ENCODE measurements at places on chromosomes 1 and 21. TPM values are rescaled to one million over a fixed set of nuclear protein-coding genes. Genes with fewer than 3 reads are reported as not detected.
A peak's percentile ranks its signal among the peaks of the same experiment; 100 is the strongest.

GRCh38 chr1:237779356-237779755, 111.4 kb downstream of the ZP4 start:
- no peaks in the 10 kb centered on the region for H3K36me3 ChIP-seq
- no peak overlapping the region for H3K27ac ChIP-seq
- no peaks in the 10 kb centered on the region for H3K27me3 ChIP-seq
- DNase-seq = no peak
- no peaks in the 10 kb centered on the region for H3K4me1 ChIP-seq

- H3K4me1 ChIP-seq = no peaks in the 10 kb centered on the region
- no peak for DNase-seq
- H3K36me3 ChIP-seq = peaks cover 15% of the 10 kb centered on the region
- H3K27ac ChIP-seq = no peak overlapping the region
Observed at GRCh38 chr1:21045351-21045750, 131.3 kb downstream of the EIF4G3 start.

The C1QTNF12 gene
- 3.4 TPM for total RNA-seq

GRCh38 chr1:80962564-80962963, 838.2 kb upstream of the ADGRL2 start:
- H3K27me3 ChIP-seq = no peaks in the 10 kb centered on the region
- no peak overlapping the region for H3K4me3 ChIP-seq

The USH2A gene
- not detected for total RNA-seq

- H3K4me3 ChIP-seq = no peak overlapping the region
- peaks cover 76% of the 10 kb centered on the region for H3K4me1 ChIP-seq
- no peaks in the 10 kb centered on the region for H3K27me3 ChIP-seq
- peaks cover 4% of the 10 kb centered on the region for H3K36me3 ChIP-seq
- DNase-seq = peak; percentile 80
Observed at GRCh38 chr1:207831517-207832327, 79.2 kb downstream of the CD34 start.

- no peaks in the 10 kb centered on the region for H3K36me3 ChIP-seq
- H3K4me3 ChIP-seq = no peak overlapping the region
- H3K27me3 ChIP-seq = no peaks in the 10 kb centered on the region
- H3K27ac ChIP-seq = no peak overlapping the region
Observed at GRCh38 chr1:67723620-67724019, 38.6 kb downstream of the GADD45A start.

The KDF1 gene
- 1.2 TPM for total RNA-seq

DNA sequence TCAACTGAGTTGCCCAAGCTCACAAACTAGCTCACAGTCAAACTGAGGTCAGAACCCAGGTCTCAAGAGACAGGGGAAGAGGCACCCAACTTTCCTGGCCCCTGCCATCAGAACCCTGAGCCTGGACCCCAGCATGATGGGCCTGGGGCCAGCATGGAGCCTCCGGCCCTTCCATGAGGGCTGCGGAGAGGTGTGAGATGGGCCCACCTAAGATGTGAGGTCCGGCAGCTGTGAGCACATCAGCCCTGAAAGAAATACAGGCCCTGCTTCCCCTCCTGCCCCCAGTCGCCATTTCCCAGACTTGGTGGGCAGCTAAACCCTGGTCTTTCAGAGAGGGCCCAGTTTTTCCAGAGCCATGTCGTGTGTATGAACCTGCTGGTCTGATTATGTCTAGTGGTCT, 30.6 kb downstream of the QSOX1 start:
- no peak overlapping the region for H3K27ac ChIP-seq
- no peak for DNase-seq
- H3K4me3 ChIP-seq = no peak overlapping the region
- H3K27me3 ChIP-seq = no peaks in the 10 kb centered on the region
- no peaks in the 10 kb centered on the region for H3K4me1 ChIP-seq

The TMED5 gene
- total RNA-seq = 43.2 TPM

DNA sequence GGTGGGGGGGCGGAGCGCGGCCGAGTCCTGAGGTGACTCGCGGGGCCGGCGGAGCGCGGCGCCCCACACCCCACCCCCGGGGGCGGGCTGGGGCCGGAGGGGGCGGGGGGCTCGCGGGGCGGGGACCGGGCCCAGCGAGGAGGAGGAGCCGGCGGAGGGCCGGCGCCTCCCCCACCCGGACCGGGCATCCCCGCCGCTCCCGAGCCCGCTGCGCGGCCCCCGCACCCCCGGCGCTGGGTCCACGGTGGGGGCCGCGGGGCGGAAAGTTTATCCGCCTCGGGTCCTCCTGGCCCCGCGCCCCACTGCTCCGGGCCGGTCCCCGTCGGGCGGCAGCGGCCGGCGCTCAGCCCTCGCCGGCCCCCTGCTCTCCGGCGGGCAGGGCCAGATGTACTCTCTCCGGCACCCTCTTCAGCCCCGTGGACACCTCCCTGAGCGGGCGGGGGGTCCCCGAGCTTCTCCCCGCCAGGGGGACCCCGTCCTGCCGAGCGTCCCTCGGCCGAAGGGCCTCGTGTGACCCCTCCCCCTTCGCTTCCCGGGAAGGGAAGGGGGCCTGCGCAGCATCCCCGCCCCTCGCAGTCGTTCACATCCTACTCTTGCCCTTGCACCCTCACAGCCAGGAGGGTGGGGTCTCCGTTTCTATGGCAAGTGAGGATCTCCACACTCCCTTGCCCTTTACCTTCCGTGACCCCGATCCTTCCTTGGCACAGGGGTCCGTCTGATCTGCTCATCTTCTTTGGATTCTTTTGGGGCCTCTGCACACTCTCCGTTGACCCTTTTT, 663 bp downstream of the CAMTA1 start:
- H3K4me1 ChIP-seq = peaks cover 30% of the 10 kb centered on the region
- no peaks in the 10 kb centered on the region for H3K27me3 ChIP-seq
- DNase-seq = no peak
- no peaks in the 10 kb centered on the region for H3K36me3 ChIP-seq
- peak overlapping the region; percentile 53 for H3K27ac ChIP-seq

DNA sequence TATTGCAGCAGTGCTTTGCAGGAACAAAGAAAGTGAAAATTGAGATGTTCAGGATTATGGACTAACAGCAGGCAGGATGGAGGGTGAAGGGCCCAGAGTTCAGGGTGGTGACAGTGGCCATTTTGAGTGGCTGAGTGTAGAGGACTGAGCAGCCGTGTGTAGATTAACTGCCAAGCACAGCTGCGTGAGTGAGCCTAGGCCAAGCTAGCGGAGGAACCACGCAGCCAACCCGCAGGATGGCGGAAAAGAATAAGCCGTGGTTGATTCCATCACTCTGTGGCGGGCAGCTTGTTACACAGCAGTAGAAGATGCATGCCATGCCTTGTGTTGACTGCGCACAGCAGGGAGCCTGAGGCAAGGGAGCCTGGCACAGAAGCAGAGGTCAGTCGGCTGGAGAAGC, 102.5 kb upstream of the KIF26B start:
- H3K27ac ChIP-seq = no peak overlapping the region
- H3K4me3 ChIP-seq = no peak overlapping the region

GRCh38 chr1:51234721-51235425, 1.2 kb upstream of the RNF11 start:
- peak; percentile 55 for DNase-seq
- H3K27ac ChIP-seq = peak overlapping the region; percentile 82
- no peaks in the 10 kb centered on the region for H3K36me3 ChIP-seq
- peaks cover 29% of the 10 kb centered on the region for H3K4me1 ChIP-seq
- no peaks in the 10 kb centered on the region for H3K27me3 ChIP-seq
- H3K4me3 ChIP-seq = peak overlapping the region; percentile 78

- no peak for DNase-seq
- no peaks in the 10 kb centered on the region for H3K36me3 ChIP-seq
- no peaks in the 10 kb centered on the region for H3K27me3 ChIP-seq
- no peaks in the 10 kb centered on the region for H3K4me1 ChIP-seq
- H3K4me3 ChIP-seq = no peak overlapping the region
Observed at GRCh38 chr1:173241528-173242347, 34.6 kb upstream of the TNFSF4 start.

- no peaks in the 10 kb centered on the region for H3K36me3 ChIP-seq
- H3K27me3 ChIP-seq = no peaks in the 10 kb centered on the region
- DNase-seq = no peak
- H3K27ac ChIP-seq = no peak overlapping the region
- no peaks in the 10 kb centered on the region for H3K4me1 ChIP-seq
Observed at GRCh38 chr21:17979763-17980162, 160.6 kb upstream of the C21orf91 start.

The INAVA gene
- total RNA-seq = 0.22 TPM

GRCh38 chr1:156106624-156107488, 7.7 kb upstream of the LMNA start:
- no peak for DNase-seq
- H3K36me3 ChIP-seq = no peaks in the 10 kb centered on the region
- no peaks in the 10 kb centered on the region for H3K27me3 ChIP-seq

The FCRL2 gene
- 0.20 TPM for total RNA-seq

The DNM3 gene
- 1.8 TPM for total RNA-seq

DNA sequence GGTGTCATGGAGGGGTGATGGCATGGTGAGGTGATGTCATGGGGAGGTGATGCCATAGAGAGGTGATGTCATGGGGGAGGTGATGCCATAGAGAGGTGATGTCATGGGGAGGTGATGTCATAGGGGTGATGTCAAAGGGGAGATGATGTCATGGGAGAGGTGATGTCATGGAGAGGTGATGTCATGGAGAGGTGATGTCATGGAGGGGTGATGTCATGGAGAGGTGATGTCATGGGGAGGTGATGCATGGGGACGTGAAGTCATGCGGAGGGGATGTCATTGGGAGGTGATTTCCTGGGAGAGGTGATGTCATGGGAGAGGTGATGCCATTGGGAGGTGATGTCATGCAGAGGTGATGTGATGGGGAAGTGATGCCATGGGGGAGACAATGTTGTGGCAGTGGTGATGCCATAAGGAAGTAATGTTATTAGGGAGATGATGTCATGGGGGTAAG, 92.1 kb upstream of the C1orf174 start:
- DNase-seq = no peak
- no peak overlapping the region for H3K27ac ChIP-seq
- H3K36me3 ChIP-seq = no peaks in the 10 kb centered on the region
- no peak overlapping the region for H3K4me3 ChIP-seq

The GCSAML gene
- not detected for total RNA-seq

DNA sequence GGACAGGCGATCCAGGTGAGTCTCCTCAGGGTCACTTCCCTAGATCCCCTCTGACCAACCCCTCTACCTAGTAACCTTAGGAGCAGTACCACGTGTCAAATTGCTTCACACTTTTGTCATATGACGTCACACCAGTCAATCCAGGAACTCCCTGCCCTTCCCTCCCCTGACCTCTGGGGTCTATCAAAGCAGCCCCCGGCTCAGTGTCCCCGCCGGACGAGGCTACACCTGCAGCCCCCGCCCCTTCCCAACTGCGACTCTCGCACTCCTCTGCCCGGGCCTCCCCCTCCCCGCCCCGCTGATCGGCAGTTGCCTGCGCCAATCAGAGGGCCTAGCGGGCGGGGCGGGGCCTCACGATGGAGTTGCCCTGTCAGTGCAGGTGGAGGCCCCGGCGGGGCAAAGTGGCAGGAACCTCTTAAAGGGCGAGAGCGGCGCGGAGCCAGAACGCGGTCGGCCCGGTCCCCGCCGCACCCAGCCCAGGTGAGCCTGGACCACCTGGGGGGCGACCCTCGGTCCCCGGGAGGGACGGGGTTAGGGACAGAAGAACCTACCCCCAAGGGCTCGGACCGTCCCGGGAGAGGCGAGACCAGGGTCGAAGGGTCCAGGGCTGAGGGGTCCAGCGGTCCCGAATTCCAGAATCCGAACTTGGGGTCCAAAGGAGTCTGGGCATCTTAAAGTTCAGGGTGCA, 27.5 kb upstream of the EPB41 start:
- DNase-seq = peak; percentile 82
- peak overlapping the region; percentile 76 for H3K27ac ChIP-seq
- no peaks in the 10 kb centered on the region for H3K36me3 ChIP-seq
- peaks cover 68% of the 10 kb centered on the region for H3K4me1 ChIP-seq
- H3K27me3 ChIP-seq = no peaks in the 10 kb centered on the region
- H3K4me3 ChIP-seq = peak overlapping the region; percentile 99

DNA sequence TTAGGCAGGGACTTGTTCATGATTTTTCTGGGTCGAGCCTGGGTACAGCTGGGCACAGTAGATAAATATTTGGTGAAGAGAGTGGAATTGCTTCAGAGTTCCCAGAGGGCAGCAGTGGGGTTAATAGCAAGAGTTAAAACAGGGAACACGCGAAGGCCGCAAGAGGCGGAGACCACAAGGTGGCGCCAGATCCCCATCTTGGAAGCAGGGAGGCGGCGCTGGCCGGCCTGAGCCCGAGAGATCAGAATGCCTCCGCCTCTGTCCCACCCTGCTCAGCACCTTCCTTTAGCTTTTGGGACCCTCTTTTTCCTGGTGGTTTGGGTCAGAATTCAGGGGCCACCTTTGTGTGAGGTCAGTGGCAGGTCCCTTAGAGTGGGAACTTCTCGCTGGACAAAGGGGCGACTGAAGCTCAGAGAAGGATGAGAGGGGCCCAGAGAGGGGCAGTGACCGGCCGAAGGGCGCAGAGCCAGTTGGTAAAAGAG, 6.5 kb upstream of the PADI2 start:
- peaks cover 4% of the 10 kb centered on the region for H3K4me1 ChIP-seq
- H3K4me3 ChIP-seq = no peak overlapping the region
- no peak overlapping the region for H3K27ac ChIP-seq

DNA sequence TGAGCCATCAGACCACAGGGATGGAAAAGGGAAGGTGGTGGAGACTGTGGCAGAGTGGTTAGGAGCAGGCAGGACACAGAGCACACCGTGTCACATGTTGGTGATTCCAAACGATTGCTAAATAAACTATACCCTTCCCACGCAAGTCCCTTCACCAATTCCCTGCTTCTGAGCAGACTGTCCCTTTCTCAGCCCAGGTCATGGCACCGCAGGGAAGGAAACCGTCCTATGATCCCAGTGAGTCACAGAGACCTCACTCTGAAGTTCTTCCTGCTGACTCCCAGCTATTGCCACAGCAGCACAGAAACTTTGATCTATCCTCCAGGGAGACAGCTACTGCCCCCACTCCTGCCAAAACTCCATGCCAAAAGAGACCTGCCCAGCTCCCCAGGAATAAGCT, 19.2 kb downstream of the RIMS3 start:
- H3K27ac ChIP-seq = no peak overlapping the region
- H3K36me3 ChIP-seq = no peaks in the 10 kb centered on the region
- H3K27me3 ChIP-seq = no peaks in the 10 kb centered on the region
- H3K4me3 ChIP-seq = no peak overlapping the region
- peaks cover 10% of the 10 kb centered on the region for H3K4me1 ChIP-seq
- DNase-seq = no peak

DNA sequence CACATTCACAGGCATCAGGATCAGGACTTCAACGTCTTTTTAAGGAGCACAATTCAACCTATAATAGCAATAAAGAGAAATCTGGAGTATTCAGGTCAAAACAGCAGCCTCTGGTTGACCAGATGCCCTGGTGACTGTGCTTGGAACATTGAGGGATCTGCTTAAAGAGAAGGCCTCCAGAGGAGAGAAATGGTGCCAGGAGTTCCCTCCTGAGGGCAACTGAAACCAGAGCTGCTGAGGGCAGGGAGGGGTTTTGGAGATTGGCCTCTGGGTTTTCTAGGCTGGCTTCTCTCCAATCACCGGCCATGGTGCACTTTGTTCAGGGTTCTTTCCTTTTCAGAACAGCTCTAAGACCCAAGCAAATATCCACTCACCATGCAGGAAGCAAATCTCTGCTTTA, 190.7 kb upstream of the KIAA0040 start:
- no peak overlapping the region for H3K27ac ChIP-seq
- no peak overlapping the region for H3K4me3 ChIP-seq
- no peak for DNase-seq
- no peaks in the 10 kb centered on the region for H3K36me3 ChIP-seq
- no peaks in the 10 kb centered on the region for H3K27me3 ChIP-seq
- no peaks in the 10 kb centered on the region for H3K4me1 ChIP-seq
